ENCODE measurements at places on chromosomes 2 and 18.
A peak's percentile ranks its signal among the peaks of the same experiment; 100 is the strongest.

DNA sequence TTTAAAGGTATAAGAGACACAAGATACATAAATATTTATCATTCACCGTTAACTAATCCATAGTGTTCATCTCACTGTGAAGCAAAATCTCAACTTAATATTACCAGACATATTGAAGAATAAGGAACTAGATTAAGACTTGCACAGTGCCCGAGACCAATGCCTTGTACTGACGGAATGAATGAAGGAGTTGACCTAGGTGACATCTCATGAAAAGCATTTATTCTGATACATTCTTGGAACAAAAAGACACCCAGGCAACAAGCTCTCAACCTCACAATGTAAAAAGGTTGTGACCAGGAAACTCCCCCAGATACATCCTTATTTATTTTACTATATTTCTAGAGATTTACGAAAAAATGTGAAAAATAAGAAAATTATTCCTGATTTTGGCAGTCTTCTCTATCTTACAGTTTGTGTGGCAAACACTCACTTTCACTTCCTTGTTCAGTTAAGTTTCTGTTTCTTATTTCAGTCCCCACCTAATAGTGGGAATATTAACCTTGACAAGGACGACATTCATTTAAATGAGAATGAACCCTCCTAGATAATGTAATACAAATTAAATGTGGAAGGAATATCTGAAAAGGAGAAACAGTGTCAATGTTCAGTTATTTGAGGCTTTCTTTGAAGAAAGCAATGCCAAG lies 28.4 kb downstream of the M1AP start:
- DNase-seq, result no peak

- peak; percentile 51 for DNase-seq
Measured at GRCh38 chr18:9475643-9476591, 604 bp downstream of the RALBP1 start.

- no peak for DNase-seq
Measured at GRCh38 chr2:241948901-241949735, 79.6 kb downstream of the RTP5 start.

DNA sequence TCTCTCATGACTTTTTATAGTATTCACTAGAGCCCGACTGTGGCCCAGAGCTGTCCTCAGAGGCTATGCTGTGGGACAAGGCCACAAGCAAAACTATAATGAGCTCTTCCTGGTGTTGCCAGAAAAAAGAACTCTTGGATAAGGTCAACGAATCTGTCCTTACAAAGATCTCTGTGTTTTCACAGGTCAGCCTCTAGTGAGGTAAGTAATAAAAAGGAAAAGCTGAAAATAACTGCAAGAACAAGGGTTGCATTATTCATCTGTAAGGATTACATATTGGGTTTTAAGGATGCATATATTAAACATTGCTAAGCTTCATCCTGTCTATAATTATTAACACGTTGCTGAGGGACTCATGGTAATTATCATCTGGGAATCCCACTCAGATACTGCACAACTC lies 62.8 kb upstream of the ATL2 start:
- no peak for DNase-seq

DNA sequence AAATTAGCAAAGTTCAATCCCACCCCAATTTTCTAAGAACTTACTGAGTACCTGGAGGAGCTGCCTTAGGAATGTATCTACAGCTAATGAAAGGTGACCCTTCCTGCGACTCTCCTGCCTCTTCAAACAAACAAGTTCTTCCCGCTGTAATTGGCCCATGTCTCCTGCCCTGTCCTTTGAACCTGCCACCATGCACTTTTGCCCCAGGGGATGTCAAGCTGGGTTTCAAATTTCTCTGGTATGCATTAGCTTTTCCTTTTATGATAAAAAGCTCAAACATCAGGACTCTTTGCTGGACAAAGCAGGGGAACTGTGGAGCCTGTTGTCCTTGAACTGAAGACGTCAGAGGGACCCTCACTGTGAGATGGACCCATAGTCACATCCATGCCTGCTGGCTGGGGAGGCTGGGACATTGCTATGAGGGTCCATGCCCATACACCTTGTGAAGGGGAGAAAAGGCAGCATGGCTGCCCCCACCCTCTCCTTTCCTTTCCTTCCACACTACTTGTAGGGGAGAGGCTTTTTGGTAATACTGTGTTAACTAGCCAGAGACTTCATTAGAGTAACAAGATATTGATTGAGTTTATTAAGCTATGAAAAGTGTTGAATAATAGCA lies 210.7 kb upstream of the COPS8 start:
- no peak for DNase-seq

DNA sequence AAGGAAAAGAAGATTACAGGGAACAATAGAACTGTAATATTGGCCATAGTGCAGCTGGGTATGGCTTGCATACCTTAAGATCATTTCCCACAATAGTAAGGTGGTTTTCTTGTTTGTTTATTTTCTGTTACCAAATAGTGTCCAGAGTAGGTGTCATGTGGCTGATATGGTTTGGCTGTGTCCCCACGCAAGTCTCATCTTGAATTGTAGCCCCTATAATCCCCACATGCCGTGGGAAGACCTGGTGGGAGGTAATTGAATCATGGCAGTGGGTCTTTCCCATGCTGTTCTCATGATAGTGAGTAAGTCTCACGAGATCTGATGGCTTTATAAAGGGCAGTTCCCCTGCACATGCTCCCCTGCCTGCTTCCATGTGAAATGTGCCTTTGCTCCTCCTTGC lies 190.1 kb downstream of the ICOS start:
- DNase-seq, result no peak

DNA sequence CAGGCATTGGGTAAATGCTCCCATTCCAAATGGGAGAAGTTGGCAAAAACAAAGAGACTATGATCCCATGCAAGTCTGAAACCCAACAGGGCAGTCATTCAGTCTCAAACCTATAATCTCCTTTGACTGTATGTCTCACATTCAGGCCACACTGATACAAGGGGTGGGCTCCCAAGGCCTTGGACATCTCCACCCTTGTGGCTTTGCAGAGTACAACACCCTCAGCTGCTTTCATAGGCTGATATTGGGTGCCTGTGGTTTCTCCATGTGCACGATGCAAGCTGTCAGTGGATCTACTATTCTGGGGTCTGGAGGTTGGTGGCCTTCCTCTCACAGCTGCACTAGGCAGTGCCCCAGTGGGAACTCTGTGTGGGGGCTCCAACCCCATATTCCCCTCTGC lies 141.7 kb upstream of the CAB39 start:
- no peak for DNase-seq

GRCh38 chr2:207149249-207150213 lies 16.2 kb downstream of the KLF7 start:
- DNase-seq, result no peak

DNA sequence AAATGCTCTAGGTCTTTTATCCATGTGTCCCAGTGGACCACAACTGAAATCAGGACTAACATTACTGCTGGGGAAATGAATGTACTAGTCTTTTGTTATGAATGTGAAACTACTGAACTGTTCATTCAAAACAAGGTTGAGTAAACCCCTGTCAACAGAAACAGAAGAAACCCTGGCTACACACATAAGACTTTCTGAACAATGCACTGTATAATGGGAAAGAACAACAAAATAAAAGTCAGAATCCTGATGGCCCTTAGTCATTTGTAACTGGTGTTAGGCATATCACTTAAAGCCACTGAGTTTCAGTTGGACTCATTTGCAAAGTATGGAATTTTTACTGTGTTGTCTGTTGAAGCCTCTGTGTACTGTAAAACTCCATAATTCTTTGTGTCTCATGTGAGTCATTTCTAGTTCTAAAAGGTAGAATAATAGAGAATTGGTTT lies 77.0 kb upstream of the UBXN4 start:
- no peak for DNase-seq

- DNase-seq, result peak; percentile 91
Measured at GRCh38 chr18:69217196-69218000, 183.3 kb upstream of the DOK6 start.

- no peak for DNase-seq
Measured at GRCh38 chr2:230891064-230891463, 26.3 kb downstream of the ITM2C start.

DNA sequence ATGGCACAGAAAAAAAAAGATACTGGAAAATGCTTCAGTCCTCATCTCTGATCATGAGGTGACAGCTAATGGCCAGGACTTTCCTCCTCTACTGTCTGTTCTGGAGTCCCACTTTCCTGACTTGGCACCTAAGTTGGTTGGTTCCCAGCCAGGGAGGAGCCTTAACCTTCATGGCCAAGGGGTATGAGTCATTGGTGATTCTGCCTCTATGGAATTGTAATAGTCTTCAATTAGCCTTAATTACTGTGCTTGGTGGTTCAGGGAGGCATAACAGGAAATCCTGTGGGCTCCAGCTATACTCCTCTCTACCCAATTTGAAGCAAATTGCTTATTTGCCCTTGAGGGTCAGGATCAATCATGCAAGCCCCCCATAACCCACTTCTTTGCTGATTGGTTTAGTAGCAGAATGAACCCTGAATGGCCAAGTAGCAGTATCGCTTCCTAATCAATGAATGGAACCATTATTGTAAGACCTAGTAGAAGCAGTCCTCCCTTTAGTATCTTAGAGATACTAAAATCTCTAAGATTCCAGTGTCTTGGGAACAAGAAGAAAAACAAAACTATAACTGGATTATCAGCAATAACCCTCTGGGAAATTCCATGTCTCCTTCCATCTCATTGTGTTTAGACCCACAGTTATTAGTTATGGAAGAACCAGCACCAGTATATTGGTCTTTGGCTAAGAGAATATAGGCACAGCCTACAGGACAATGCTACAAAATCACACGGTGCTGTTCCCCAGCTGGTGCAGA lies 109.0 kb downstream of the COL6A3 start:
- no peak for DNase-seq

- no peak for DNase-seq
Measured at GRCh38 chr18:60066219-60066975, 166.6 kb downstream of the PMAIP1 start.

GRCh38 chr2:239085201-239085992 lies 237.5 kb downstream of the TWIST2 start:
- no peak for DNase-seq

DNA sequence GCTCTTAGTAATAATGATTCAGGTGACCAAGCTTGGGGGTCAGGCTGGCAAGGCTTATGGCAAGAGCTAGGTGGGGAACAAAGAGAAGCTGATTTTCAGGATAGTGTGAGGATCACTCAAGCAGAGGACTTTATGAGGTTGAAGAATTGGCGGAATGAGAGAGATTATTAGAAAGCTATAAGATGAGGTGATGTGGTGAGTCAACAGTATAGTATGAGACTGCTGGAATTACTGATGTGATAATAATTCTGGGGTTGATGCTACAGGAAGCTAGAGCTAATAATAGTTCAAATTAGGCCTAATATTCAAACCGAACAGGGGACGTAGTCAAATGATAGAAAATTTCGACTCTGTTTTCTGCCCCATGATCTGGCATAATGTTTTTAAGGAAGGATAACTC lies 2115.3 kb upstream of the PIK3C3 start:
- no peak for DNase-seq

DNA sequence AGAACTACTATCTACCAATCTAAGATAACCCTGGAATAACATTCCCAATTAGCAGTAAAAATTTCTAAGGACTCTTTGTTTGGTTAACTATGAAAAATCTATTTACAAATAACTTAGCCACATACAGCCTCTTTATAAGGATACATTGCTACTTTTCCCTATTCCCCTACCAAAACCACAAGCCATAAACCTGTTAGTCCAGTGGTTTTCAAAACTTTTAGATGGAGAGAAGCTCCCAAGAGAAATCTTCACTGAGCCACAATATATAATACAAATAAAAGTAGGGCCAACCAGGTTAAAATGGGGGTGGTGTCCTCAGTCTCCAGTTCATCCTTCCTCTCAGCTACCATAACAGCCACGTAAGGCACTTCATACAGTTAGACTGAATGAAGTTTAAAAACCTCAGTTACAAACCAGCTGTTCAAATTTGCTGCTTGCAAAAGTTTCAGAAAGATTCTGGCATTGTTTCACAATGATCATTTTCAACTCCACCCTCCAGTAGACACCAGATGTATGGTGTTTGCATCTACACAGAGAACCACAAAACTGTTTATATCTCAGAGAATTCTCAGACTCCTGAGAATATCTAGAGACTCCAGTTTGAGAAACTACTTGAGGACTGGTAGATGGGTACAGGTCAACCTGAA lies 26.0 kb downstream of the SOS1 start:
- DNase-seq, result no peak

DNA sequence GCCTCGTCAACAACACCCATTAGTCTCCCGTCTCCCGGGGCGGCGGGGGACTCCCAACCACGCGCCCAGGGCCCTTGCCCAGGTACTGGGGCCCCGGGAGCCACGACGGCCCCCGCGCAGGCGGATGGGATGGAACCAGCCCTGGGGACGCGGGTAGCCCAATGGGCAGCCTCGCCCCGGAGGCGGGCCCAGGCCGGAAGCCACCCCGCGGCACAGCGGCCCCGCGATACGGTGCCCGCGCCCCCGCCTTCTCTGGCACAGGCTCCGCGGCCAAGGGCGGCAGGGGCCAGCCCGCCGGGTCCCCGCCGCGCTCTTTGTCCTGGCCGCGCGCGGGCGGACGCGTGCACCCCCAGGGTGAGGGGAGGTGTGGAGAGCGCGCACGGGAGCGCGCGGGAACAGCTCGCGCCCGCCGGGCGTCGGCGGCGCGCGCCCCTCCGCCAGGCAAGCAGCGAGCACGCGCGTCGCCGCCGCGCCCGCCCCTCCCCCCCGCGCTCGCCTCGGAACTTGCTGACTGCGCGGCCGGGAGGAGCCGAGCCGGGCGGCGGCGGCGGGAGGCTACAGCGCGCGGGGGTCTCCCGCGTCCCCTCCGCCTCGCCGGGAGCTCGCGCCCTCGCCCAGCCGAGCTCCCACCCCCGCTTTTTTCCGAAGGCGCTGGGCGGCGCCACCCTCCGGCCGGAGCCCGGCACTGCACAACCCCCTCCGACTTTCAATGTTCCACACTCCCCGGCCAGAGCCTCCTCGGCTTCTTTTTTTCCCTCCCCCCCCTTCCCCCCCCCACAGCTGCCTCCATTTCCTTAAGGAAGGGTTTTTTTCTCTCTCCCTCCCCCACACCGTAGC lies at the start of gene UBE2E3:
TSS of gene UBE2E3 (plus strand) at position 500 of the 837 bp plus-strand sequence. CDS start 1,438 bp downstream, outside the sequence.
- peak; percentile 85 for DNase-seq

DNA sequence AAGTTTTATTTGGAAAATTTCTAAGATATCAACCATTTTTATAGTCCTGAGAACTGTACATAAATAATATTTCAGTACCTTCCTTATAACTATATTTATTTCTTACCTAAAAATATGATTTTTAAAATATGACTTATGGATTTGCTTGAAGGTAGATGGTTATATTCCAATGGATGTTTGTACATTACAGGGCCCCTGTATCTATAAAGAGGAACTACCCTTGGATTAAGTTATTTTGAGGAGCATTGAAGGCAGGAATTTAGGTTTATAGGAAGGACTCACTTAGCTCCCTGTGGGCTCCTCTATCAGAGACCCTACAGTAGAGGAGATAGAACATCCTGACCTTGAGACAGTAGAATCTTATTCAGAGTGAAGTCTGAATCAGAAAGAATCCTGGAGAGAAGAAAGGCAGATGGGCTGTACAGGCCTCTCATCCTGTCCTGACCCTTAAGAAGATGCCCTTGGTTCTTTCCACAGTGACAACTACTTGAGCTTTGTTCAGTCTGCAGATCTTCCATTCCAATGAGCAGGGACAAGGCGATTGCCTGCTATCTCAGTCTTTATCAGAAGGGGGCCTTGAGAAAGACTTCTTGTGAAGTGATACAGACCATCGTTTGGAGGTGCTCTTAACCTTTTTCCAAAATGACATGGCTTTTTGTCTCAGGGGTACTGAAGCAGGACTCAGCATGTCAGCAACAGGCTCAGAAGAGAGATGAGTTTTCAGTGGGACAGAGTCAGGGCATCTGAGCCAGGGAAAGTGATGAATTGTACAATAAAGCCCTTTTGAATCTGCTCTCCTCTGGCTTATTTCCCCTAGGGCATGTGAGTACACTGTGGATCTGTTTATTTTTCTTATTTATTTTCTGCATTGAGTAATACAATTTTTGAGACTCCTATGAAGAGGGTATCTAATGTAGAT lies 20.9 kb downstream of the OXER1 start:
- no peak for DNase-seq
